RWPE1 (cell line): ENCODE measurements at places on chromosomes 5 and 9.

- no peak for DNase-seq
Measured at GRCh38 chr5:760363-761058, 24.0 kb downstream of the ZDHHC11B start.

GRCh38 chr9:33446240-33446945 lies 1.0 kb downstream of the AQP3 start:
- no peak for DNase-seq

GRCh38 chr9:113995963-113996362 lies 82.1 kb downstream of the AMBP start:
- DNase-seq: no peak

DNA sequence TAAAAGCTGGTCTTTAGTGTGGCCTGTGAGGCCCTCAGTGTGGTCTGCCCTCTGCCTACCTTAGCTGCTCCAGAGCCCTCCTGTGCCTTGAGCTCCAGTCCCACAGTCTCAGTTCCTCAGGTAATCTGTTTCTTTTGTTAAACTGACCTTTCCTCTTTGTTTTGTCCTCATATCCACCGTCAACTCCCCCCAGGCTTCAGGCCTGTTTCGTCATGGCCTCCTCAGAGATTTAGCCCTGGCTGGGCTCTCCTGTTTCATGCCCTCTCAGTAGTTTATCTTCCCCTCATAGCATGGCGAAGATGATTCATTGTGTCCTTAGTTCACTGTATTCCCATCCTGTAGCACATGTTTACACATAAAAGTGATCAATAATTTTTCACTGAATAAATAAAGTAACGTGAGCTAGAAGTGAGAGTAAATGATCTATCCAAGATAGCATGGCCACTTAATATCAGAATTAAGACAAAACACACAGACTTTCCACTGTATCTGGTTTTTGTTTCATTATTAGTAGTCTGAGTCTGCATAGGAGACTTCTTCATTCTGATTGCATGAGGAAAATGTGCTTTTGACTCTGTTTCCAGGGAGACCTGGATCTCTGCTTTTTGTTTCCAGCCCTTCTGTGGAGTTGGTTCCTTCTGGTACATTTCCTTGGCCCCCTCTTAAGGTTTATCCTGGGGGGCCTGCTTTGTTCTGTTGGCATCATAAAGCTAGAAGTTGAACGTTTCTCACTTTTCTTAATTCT lies 70.5 kb downstream of the SNX24 start:
- DNase-seq: no peak

- DNase-seq: no peak
Measured at GRCh38 chr9:93828331-93829097, 126.6 kb downstream of the BARX1 start.

DNA sequence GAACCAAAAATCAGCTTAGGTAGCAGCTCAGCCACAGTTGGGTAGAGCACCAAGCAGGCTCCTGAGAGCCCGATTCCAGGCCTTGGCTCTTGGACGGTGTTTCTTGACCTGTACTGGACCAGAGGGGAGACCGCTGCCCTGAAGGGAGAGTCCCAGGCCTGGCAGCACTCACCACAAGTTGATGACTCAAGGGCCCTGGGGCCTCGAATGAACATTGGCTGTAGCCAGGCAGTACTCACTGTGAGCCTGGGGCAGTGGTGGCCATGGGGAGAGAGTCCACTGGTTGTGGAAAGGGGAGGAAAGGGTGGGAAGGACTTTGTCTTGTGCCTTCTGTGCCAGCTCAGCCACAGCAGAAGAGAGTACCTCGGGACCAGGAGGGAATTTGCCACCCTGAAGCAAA lies 166.1 kb downstream of the EDIL3 start:
- no peak for DNase-seq

- no peak for DNase-seq
Measured at GRCh38 chr9:137812356-137813023, 65.1 kb upstream of the CACNA1B start.

- no peak for DNase-seq
Measured at GRCh38 chr9:13151489-13151888, 128.0 kb downstream of the MPDZ start.
